ENCODE measurements at places on chromosomes 12 and 14. TPM values are rescaled to one million over a fixed set of nuclear protein-coding genes. Genes with fewer than 3 reads are reported as not detected.
A peak's percentile ranks its signal among the peaks of the same experiment; 100 is the strongest.

Gene IFI27
- total RNA-seq, result 371 TPM

- DNase-seq, result peak; percentile 80
These were observed at the start of gene ITGA7 for GRCh38 chr12:55707841-55708694. TSS of gene ITGA7 (minus strand) at chr12:55707904. CDS start at chr12:55707682, 222 bp downstream.

DNA sequence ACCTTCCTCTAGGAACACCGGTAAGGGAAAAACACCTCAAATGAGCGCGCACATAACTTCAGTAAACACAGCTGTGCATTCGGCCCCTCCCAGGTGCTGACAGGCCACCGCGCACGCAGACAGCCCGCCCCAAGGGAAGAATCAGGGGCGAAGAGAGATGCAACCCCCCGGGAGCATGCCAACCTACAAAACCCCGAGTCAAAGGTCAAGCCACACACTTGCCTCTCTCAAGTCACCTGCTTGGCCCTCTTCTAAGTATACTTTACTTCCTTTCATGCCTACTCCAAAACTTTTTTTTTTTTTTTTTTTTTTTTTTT is 2.3 kb upstream of the CYP46A1 start:
- DNase-seq, result no peak

DNA sequence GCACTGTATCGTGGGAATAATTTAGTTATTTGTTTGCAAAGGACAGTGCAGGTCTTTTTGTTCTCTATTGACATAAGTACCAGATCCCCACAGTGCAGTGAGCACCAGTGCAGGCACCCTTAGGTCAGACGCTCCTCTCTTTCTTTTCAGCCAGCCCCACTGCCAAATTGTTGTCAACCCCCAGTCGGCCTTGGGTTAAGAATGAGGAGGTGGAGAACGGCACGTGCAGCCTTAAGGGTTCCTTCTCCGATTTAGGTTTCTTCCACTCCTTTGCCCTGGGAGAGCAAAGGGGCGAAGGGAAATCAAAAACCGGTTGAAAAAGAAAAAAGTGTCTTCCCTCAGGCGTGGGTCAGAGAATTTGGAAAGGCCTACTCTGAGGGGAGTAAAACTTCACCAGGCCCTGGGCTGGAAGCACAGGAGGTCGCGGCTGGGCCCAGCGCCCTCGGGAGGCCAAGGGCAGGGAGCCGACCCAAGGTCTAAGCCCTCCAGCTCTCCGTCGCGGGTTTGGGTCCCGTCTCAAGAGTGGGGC is 4.3 kb downstream of the PAX9 start:
- DNase-seq, result no peak

Gene TSPAN11
- total RNA-seq, result 0.88 TPM

Gene KLHDC1
- total RNA-seq, result 2.6 TPM

GRCh38 chr14:88488897-88489296 is 65.9 kb downstream of the PTPN21 start:
- DNase-seq, result no peak

Gene DPF3
- total RNA-seq, result not detected

Gene PRB2
- not detected for total RNA-seq

Gene TMEM121
- 9.1 TPM for total RNA-seq
